Effector memory CD8-positive, alpha-beta T cell (primary cell): ENCODE measurements at places on chromosomes 5 and 9.
A peak's percentile ranks its signal among the peaks of the same experiment; 100 is the strongest.

DNA sequence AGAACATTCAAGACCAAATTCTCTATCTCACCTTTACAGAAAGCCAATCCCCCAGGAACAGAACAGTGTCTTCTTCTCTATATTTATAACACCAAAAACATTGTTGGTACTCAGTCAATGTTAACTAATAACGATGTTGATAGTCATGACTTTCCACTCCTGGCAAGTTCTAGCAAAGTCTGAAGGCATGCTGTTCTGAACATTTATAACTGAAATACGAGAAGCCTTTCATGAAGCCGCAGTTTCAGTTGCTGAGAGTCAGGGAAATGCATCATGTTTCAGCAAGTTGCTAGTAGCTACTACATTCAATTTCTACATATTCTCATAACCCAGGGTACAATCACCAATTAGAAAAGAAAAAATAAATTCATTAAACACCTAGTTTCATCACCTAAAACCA lies 301.4 kb downstream of the PDE4D start:
- no peak for DNase-seq

DNA sequence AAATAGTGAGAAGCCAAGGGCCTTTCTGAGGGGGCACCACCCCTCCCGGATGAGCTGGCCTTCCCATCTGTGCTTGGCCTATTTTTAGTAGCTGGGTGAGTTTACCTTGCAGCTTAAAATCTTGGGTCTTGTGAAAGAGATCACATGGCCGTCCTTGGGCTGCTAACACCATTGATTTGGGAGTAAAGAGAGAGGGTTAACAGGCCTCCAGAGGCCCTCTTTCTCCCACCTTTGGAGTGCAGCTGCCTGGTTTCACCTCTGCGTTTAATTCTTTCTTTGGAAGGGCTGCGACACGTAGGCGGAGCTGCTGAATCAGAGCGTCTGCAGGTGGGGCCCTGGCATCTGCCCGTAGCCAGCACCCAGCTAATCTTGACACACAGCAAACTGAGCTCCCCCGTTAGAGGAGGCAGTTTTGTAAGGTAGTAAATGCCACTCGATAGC lies 12.8 kb downstream of the OLFM1 start:
- no peak for DNase-seq

DNA sequence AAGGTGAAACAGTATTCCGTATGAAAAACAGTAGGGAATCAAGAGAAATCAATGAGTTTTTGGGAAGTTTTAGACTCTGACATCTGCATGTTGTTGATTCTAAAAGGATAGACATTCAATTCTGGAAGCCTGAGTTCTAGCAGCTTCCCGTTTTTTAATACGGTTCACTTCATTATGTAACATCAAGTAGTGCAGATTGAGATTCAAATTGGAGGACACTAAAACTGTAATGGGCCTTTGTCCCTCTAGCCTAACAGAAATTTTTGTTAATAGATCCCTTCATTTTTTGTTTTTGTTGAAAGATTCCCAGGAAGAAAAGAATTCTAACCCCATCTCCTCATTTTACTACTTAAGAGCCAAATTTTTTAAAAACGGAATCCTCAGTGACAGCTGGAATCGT lies 384.6 kb downstream of the SH3GL2 start:
- DNase-seq, result no peak

DNA sequence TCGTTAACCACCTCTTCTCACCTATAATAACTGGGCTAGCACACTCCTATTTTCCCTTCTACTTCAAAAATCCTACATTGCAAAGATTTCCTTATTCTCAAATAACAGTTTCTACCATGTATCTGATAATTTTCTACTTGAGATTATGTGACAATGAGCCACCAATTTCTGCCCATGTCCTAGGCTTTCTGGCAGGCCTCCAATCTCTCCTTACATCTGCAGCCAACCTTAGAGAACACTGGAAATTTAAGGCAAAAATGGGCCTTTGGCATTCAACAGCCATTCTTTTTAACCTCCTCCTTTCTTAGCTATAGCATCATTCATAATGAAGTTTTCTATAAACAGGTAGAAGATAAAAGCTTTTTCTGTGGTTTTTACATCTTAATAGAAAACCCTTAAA lies 225.1 kb downstream of the ARRDC3 start:
- no peak for DNase-seq

DNA sequence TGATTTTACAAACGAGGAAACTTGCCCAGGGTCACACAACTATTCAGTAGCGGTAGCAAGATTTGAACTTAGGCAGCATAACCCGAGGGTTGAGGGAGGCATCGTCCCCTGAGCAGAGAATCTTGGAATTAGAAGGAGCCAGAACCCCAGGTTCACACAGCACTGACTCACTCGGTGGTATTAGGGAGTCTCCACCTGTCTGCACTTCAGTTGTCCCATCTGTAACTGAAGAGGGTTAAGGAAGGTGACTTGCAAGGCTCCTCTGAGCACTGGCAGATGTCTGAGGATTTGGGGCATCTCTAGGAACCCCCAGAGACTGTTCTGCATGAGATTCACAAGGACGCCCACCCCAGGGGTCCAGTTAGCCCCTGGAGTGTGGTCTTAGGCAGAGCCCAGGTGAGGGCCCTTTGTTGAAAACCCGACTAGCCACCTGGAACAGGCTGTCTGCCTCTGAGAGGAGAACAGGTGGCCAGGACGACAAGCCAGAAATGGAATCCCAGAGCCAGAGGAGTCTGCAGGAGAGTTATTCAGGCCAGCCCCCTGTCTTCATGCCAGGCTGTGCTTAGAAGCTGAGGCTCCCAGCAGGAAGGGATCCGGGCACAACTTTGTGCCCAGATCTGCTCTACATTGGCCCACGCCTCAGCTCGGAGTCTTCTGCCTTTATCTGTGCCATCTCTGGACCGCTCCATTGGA lies 50.0 kb upstream of the ORM1 start:
- no peak for DNase-seq

DNA sequence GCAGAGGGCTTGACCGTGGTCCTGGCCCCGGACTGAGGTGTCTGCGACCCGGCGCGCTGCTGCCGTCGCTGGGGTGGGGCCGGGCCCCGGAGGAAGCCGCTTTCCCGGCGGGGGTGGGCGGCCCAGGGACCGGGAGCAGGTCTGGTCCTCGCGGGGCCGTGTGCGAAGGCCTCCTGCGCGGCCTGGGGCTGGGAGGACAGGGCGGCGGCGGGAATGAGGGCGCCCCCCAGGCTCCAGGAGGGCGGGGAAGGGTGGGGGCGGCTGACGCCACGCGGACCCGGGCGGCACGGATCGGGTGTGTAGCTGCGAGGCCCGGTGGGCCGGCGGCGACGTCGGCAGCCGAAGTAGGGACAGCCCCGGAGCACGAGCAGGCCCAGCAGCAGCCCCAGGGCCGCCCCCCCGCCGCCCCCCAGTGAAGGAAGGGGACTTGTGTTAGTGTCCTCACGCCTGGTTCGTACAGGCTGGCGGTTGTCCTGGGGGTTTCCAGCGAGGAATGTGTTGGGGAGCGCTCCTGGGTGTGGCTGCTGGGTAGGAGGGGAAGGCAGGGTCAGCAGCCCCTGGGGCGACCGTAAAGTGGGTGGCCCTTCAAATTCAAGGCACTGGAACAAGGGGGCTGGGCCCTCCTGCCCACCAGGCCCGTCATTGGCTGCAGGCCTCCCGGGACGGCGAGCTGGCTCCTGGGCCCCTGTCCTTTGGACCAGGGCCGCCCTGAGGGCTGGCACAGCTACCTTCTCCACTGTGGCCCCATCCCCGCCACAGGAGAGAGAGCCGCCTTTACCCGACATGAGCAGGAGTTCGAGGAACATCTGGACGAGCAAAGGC lies 597 bp upstream of the TMEM250 start:
- no peak for DNase-seq

GRCh38 chr9:98085944-98086343 lies 29.4 kb downstream of the NANS start:
- DNase-seq, result no peak

DNA sequence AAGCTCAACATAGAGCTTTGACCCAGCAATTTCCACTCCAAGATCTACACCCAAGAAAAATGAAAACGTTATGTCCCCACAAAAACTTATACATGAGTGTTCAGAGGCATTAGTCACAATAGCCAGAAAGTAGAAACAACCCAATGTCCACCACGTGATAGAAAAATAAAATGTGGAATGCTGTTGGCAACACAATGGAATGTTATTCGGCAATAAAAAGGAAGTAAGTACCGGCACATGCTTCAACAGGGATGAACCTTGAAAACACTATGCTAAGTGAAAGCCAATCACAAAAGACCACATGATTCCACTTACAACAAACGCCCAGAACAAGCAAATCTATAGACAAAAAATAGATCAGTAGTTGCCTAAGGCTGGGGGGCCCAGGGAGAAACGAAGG lies 6.0 kb downstream of the UBQLN1 start:
- DNase-seq, result no peak

DNA sequence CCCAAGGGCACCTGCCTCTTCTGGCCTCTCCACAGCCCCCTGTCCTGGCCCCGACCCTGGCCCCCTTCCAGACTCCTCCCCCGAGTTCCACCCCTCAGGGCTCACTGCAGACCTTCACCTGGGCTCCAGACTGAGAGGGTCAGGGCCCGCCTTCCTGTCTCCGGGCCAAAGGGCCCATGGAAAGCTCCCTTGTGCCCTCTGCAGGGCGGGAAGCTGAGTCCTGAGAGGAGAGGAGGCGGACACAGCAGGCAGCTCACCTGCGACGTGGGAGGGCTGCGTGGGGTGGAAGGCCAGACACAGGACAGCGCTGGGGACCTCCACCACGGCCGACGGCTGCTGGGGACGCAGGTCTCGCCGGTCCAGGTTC lies 20.6 kb downstream of the DYNC2I2 start:
- DNase-seq, result no peak

- no peak for DNase-seq
Observed at GRCh38 chr9:38232895-38233294, 159.6 kb upstream of the ALDH1B1 start.

DNA sequence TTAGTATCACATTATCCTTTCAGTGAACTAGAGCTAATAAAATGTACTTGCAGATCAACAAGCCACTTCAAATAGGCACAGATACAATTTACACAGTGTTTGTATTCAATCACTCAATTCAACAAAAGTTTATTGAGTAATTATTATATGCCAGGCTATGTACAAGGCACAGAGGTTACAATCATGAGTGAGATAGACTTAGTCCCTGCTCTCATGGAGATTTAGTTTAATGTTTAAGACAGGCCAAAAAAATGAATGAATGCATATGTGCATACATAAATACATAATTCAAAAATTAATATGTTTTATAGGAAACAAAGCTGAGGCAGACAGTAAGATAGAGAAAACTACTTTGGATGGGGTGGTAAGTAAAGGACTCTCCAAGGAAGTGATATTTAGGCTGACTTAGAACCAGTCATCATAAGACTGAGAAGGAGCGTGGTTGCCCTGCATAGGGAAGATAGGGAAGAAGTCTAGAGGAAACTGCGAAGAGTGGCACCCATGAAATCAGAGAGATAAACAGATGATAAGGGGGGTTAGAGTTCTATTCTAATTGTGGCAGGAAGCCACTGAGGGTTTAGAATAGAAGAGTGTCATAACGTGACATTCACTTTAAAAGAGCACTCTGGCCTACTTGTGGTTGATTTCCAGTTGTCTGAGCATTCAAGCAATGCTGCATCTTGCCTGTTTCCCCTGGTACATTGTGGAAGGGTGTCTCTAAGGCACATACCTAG lies 49.7 kb upstream of the GRAMD2B start:
- DNase-seq, result peak; percentile 20

- no peak for DNase-seq
Observed at GRCh38 chr9:125355601-125356000, 94.0 kb downstream of the GAPVD1 start.

- DNase-seq, result no peak
Observed at GRCh38 chr9:135009051-135009560, 78.4 kb upstream of the OLFM1 start.

DNA sequence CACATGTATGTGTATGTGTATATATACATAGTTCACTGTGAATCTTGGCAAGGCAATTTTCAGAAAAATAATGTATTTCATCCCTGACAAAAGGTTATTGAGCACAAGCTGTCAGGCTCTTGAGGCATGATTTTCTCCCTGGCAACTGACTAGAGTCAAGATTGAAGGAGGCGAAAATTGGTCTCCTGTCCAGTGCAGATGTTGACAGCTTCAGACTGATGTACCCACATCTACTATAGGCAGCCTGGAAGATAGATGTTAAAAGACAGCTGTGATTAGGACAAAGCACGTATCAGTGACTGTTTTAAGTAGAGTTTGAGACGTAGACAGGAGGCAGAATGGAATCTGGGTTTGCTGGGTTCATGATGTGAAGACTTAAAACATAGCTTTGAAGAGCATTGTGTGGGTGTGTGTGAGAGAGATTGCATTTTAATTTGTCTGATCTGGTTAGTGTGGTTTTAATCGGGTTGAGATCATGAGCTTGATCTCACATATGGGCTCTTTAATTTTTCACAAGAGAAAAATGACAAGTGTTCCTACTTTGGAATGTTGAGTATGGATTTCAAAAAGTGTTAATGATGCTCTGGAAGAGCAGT lies 39.1 kb downstream of the CTNNA1 start:
- no peak for DNase-seq

- DNase-seq, result no peak
Observed at GRCh38 chr9:124163760-124164255, 93.9 kb upstream of the NEK6 start.

- no peak for DNase-seq
Observed at GRCh38 chr5:56523790-56524575, 290.9 kb upstream of the ANKRD55 start.

GRCh38 chr9:89428901-89429890 lies 68.7 kb downstream of the SEMA4D start:
- peak; percentile 65 for DNase-seq

DNA sequence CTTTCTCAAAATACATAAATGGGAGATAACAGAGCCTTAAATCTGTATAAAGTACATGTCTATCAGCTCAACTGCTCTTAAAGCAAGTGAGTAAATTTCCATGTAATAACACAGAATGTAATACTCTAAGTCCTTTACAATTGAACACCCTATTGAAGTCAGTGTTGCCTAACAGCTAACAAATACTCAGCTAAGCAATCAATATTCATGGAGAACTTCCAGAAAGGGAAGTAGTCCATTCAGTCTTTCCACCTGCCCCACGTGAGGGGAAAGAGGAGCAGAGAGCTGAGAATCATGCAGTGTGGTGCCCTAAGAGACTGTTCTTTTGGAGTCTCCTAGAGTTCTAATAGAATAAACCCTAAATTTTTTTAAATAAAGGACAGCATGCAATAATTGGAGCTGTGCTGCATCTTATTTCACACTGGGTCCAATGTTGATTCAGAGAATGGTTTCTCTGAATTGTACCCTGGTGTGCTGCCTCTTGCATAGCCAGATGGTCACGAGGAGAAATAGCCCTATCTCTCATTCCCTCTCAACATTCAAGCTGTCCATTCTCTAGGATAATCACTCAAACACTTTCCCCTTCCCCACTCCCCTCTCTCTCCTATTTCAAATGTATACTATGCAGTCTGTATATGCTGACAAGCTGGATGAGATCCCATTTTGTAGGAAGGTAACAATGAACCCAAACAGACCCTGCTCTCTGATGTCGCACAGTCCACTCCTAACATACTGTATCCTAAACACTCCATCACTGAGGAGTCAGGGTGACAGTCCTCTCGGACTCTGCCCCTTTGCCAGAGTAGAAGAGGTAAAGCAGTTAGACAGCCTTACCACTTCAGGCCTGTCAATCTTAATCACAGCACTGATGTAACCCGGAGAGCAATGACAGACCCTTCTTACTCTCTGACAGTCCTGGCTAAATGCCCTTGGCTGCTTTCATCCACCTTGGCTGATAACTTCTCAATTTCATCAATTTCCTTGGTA lies 134.8 kb downstream of the EPB41L4A start:
- DNase-seq, result no peak
